Right cardiac atrium (tissue), 5 donors: ENCODE measurements at places on chromosomes 7 and 10. TPM values are rescaled to one million over a fixed set of nuclear protein-coding genes. Genes with fewer than 3 reads are reported as not detected.

- DNase-seq: no peak
Measured at GRCh38 chr7:11077816-11078215, 104.1 kb downstream of the PHF14 start.

The ZNF467 gene
- total RNA-seq: 15.6 TPM

GRCh38 chr10:91196268-91197048 lies 24.0 kb upstream of the PCGF5 start:
- no peak for DNase-seq

The OR6V1 gene
- not detected for total RNA-seq

- no peak for DNase-seq
Measured at GRCh38 chr10:119997429-119997828, 104.9 kb downstream of the SEC23IP start.

- no peak for DNase-seq
Measured at GRCh38 chr10:14531974-14532373, 201.2 kb upstream of the FRMD4A start.

- no peak for DNase-seq
Measured at GRCh38 chr7:5320391-5320790, 37.6 kb downstream of the SLC29A4 start.

DNA sequence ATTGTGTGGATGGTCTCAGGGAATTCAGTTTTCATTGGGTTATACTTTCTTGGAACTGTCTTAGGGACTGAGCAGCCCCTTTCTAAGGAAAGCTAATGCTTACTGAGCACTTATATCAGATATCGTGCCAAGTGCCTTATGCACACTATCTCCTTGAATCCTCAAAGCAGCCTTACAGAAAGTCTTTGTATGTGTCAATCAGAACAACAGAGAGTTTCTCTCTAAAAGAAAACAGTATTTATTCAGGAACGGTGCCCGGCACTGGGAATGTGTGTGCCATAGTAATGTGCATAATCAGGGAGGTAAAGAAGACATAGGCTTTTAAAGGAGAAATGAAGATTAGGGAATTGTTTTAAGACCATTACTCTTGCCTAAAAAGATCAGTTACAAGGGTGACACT lies 17.3 kb downstream of the ANTXRL start:
- no peak for DNase-seq

GRCh38 chr7:155652156-155653114 lies 8.0 kb downstream of the RBM33 start:
- no peak for DNase-seq

The KCNMA1 gene
- total RNA-seq: 3.3 TPM

The MNX1 gene
- not detected for total RNA-seq

DNA sequence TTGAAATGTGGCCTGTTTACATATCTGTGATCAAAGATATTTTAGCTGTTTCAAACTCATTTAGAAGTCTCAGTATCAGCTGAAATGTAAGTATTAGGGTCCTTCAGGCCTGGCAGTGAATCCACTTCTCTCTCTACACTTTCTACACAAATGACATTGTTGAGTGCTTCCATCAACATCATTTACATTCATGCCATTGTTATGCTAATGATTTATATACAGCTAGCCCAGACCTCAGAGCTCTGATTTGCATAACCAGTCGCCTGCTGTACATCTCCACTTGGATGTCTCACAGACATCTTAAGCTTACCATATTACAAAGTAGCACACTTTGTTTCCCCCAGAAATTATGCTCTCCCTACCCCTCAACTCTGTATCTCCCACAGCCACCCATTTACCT lies 71.6 kb downstream of the GSDME start:
- no peak for DNase-seq

The NAT16 gene
- total RNA-seq: not detected

- peak; percentile 40 for DNase-seq
Measured at GRCh38 chr7:2046581-2047565, 185.9 kb downstream of the MAD1L1 start.

DNA sequence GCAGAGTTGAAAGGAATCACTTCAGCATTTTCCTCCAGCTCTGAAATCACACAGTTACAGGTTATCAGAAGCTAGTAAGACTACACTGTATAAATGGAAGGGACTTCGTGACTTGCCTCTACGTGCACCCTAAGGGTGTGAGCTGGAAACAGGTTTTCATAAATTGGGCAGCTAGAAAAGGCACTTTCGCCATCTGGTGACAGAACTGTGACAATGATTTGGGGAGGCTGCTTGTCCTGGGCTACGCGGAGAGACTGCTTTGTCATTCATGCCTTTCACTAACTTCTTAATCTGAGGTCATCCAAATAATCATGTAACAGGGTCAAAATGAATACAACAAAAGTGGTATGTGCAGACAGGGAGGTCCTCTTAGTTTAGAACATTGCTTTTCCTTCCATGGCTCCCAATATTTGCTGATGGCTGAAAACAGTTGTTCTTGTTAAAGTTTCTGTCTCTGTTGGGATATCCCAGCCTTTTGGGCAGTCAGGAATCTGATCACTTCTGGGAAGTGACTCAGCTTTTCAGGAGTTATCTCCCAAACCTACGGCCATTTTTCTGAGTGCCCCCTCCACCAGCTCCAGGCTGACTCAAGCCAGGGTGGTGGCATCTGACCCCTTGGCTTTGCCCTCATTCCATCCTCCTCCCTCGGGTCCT lies 17.8 kb downstream of the VWC2 start:
- no peak for DNase-seq

DNA sequence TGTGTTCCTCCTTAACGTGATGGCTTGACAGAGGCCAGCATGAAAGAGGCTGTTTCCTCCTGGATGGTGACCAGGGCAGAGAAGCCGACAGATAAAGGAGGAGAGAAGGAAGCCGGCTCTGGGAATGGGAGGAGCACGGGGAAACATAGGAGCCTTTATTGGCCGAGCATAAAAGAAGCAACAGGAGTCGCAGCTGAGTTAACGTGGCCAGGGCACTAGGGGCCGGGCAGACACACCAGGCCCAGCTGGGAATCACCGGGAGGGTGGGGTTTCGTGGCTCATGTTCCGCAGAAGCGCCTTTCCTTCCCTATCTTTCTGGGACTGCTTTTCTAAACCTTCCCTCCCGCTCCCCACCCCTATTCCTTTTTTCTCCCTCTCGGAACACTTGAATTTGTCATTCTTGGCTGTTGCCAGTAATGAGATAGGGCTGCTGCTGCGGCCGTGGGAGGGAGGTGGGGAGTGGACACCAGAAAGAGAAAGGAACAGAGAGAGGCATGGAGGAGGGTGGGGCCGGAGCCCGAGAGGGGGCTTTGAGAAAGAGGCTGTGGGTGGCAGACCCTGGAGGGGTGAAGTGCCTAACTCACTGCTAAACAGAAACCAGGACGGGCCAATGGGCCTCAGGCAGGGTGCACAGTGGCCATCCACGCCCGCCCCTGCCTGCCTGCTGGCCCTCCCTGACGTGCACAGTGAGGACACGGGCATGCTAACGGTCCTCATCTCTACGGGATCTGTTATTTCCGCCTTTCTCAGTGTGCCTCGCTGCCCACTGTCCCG lies 65.2 kb downstream of the COL13A1 start:
- DNase-seq: peak; percentile 79

DNA sequence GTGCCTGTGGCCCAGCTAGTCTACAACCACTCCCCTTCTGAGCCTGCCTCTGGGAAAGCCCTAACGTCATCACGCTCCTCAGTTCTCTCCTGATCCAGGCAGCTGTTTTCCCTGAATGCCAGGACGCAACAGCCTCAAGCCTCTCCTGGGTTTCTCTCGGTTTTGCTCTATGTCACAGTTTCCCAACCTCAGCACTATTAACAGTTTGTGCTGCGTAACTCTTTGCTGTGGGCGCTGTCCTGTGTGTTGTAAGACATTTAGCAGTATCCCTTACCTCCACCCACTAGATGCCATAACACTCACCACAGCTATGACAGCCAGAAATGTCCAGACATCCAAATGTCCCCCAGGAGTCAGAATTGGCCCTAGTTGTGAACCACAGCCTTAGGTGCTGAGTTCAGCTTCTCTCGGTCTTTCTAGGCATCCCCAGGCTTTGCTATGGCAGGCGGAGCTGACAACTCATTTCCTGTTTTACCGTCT lies 226.3 kb upstream of the NPVF start:
- DNase-seq: peak; percentile 60

DNA sequence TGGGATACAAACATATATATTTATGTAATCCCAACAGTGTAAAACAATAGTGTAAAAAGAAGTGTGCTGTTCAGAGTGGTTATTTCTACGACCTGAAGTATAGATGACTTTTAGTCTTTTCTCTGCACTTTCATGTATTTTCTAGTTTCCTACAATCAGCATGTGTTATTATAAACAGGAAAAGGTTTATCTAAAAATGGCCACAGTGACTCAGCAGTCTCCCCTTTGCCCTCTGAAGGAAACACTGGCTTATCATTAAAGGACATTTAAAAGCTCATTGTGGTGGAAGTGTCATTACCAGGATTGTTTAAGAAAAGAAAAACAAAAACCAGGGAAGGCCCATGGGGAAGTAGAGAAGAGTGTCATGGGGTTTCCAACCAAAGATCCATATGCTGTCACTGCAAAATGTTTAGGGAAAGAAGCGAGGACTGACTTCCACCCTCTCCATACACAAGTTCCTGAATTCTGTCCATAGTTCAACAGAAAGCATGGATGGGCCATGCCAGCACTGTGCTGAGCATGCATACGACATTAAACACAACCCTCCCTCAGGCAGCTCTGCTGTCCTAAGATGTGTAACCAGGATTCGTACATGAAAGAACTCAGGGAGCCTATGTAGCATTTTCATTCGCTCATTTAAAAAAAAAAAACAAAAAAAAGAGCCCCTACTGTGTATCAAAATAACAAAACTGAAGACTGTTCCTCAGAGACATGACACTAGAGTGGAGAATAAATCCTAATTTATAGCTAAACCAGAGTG lies 10.2 kb downstream of the CYREN start:
- no peak for DNase-seq

The SPOCK2 gene
- 4.9 TPM for total RNA-seq

The RBP3 gene
- total RNA-seq: not detected

The ITPRID1 gene
- total RNA-seq: not detected

- no peak for DNase-seq
Measured at GRCh38 chr7:79664884-79665676, 211.6 kb upstream of the MAGI2 start.

- DNase-seq: no peak
Measured at GRCh38 chr7:69476416-69476815, 121.9 kb upstream of the AUTS2 start.

DNA sequence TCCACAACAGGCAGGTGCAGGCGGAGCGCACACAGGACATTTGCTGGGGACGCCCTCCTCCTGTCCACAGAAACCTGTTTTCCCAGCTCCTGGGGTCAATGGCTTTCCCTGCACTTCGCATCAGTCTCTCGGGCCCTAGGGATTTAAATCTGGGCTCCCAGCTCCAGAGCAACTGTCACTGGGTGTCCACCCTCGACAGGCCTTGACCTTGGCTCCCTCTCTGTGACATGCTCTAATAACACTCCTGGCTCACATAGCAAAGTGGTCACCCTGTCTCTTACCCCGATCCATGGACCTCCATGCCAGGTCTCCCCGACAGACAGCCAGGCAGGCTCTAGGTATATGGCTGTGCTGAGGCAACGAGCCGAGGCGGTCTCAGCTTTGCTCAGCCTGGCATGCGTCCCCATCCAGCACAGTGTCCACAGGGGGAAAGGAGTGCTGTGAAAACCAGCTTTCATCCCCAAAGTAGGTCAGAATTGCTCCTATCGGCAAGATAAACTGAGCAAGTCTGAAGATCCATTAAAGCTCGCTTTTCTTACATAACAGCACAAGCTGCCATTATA lies 195.6 kb downstream of the TNS3 start:
- DNase-seq: no peak

DNA sequence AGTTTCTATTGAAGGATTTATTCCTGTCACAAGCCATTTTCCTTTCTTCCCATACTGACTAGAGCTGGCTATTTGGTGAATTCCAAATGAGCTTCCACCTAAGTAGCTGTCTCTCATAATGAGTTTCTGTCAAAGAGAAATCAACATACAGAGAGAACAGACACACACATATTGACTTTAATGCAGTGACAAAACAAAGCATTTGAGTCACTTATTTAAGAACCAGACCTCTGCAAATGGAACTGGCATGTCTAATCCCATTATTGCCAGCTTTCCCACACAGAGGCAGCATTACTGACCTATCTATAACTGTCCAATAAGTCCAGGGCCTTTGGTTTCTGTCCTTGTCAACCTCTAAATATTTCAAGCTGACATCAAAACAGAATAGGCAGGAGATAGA lies 179.3 kb upstream of the CSTF2T start:
- DNase-seq: no peak

DNA sequence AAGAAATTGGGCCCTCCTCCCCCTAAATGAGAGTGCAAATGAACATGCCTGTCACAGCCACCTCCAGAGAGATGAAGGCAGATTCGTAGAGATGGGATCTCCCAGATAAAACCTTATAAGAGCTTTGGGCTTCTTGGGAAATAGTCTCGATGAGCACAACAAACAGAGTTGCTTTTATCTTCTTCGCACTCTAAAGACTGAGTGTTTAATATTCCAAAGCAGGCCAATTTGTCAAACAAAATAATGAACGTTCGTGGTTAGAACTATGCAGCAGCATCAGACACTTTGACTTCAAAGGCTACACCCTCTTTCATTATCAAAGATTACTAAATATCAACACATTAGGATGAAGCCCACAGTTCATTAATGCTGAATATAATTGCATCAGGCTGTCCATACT lies 256.2 kb downstream of the SKIDA1 start:
- no peak for DNase-seq

The FERD3L gene
- not detected for total RNA-seq

DNA sequence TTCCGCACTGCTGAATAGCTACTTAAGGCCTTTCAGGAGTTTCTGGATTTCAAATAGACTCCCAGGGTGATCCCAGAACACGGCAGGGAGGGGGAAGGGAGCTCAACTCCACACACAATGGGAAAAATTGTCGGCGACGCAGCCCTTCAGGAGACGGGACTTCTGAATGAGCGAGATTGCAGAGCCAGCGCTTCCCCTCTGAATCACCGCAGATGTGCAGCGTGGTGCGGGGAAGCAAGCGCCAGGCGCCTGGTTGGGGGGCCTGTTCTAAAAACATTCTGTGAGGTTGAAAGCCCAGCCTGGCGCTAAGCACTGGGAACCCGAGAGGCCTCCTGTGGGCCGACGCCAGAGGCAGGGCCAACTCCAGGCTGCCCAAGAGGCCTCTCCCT lies 163.3 kb downstream of the MAD1L1 start:
- no peak for DNase-seq

GRCh38 chr7:141045842-141046620 lies 27.8 kb upstream of the TMEM178B start:
- DNase-seq: no peak

The TSPAN13 gene
- total RNA-seq: 15.2 TPM
